ENCODE measurements at places on chromosomes 6 and 20.

GRCh38 chr6:150342126-150342525, 26.7 kb upstream of the IYD start:
- no peak for DNase-seq

DNA sequence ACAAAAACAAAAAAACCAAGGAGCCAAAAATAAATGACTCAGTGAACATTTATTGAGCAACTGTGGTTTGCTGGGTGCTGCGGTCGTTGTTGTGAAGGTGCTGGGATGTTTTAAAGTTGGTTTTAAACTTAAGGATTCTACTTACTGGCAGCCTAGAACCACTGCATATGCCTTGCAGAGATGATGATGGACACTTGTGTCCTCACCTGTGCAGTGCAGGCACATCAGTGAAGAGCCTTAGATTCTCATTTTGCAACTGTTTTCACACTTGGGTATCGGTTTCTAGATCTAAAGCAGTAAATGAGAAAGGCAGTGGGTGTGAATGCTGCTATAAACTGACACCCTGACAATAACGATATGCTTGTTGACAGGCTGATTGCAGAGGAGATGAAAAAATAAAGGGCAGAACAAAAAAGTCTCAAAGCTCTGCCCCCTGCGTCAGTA, 68.8 kb downstream of the UTRN start:
- DNase-seq = no peak

DNA sequence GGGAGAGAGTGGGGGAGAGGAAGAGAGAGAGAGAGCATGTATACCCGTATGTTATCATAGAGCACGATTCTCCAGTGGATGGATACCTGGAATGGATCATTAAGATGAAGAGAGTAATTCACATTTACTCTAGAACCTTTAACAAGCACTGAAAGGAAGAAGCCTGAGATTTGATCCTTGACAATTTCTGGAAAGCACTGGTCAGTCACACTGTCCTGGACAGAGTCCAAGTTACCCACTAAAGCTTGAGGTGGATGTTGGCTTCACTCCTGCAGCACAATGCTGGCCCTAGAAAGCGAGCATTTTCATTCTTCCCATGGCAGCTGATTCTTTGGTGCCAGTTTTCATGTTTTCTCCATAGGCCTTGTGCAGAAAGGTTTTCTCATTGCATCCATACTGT, 25.6 kb downstream of the NFYA start:
- no peak for DNase-seq

- DNase-seq = no peak
Observed at GRCh38 chr20:19787366-19787765, 29.3 kb downstream of the RIN2 start.

DNA sequence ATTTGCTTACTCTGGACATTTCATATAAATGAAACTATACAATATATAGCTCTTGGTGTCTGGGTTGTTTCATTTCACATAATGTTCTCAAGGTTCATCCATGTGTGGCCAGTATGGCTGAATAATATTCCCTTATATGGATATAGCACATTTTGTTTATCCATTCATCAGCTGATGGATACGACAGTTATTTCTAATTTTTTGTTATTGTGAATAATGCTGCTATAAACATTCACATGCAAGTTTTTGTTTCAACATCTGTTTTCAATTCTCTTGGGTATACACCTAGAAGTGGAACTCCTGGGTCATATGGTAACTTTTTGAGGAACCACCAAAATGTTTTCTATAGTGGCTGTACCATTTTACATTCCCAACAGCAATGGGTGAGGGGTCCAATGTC, 101.1 kb downstream of the CDK19 start:
- DNase-seq = no peak

- no peak for DNase-seq
Observed at GRCh38 chr6:107509506-107509905, 19.6 kb downstream of the SOBP start.

- DNase-seq = no peak
Observed at GRCh38 chr6:134347885-134348805, 30.2 kb upstream of the SGK1 start.

Measured in activated T-helper 1 cell treated with Interleukin-2 at 50 U/mL for 16 hours (primary cell).